Coronary artery (tissue), 2 donors: ENCODE measurements at places on chromosomes 1 and 21.

GRCh38 chr1:248758352-248758751, 2.8 kb upstream of the LYPD8 start:
- DNase-seq, result no peak

GRCh38 chr1:50262436-50262835, 153.7 kb downstream of the ELAVL4 start:
- no peak for DNase-seq

DNA sequence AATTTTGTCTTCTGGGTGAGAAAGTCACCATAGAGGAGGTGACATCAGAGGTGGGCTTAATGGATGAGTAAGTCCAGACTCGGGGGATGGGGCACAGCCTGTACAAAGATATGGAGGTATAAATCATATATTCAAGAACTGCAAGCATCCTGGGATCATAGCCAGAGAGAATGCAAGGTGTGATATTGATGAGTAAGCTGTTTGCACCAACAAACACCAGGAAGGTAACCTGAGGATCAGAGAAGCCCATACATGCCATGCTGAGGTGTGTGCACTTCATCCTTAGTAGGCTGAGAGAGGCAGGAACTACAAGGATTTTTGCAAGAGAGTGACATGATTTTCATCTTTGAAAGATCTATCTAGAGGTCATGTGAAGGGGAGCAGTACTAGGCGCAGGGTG, 306.4 kb downstream of the HHAT start:
- no peak for DNase-seq

GRCh38 chr1:67955591-67955990, 94.8 kb downstream of the DIRAS3 start:
- no peak for DNase-seq

DNA sequence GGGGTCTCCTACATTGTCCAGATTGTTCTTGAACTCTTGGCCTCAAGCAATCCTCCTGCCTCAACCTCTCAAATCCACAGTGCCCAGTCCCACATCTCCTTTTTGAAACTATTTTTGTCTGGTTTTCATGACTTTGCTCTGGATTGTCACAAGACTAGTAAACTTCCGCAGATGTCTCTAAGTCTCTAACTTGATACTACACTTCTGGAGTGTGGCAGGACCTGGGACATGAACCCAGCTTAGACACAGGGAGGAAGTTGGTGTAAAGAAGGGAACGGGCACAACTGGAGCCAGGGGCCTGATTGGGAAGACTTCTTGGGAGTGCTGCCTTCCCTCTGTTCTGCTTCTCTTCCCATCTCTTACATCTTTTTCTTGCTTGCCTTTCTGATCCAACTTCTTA, 16.2 kb upstream of the DISC1 start:
- no peak for DNase-seq

DNA sequence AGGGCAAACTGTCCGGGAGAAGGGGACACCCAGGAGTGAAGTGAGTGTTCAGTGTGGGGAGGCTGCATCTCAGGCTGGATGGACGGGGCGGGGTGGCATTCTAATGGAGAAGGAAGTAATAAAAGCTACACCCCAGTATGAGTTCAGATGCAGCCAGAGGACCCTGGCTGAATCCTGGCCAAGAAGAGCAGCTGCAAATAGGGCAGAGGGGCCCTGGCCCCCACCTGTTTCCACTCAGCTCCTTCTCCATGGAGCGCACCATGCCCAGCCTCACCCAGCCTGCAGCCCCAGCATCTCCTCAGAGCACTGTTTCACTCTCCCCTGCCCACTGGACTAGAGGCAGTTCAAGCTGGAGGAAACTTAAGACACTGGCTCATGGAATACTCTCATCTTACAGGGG, 46.4 kb downstream of the KCND3 start:
- no peak for DNase-seq

DNA sequence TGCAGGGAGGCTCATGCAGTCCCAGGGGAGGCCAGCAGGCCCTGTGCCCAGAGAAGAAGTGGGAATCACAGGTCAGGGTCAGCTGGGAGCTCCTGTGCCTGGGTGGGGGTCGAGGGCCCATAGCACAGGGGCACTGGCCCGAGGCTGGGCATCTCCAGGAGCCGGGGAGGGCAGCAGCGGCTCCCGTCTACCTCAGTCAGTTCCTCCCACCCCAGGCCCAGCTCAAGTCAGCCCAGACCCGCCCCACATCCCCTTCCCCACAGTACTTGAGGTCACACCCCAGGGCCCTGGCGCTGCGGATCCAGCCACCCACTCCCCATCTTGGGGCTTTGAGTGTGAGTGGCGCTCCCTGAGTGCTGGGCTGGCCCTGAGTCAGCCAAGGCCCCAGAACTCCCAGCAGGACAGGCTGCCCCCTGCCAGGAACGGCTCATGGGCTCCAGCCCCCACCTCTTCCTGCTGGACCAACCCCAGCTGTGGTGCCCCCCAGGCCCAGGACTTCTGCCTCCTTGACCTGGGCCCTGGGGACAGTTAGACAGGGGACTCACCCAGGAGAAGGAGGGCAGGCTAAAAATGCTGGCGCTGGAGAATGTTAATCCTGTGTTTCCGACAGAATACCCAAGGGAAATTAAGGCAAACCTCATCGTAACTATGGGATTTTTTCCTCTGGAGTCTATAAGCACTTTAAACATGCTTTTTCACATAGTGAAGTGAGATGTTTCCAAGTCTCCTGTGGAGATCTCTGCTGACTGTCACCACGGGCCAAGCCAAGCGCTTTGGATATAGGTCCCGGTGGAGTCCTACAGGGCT, 68.8 kb upstream of the COL6A1 start:
- DNase-seq, result no peak

- no peak for DNase-seq
Measured at GRCh38 chr1:83515578-83516154, 483.3 kb downstream of the TTLL7 start.

GRCh38 chr1:186195377-186195931, 179.6 kb downstream of the TPR start:
- DNase-seq, result no peak

DNA sequence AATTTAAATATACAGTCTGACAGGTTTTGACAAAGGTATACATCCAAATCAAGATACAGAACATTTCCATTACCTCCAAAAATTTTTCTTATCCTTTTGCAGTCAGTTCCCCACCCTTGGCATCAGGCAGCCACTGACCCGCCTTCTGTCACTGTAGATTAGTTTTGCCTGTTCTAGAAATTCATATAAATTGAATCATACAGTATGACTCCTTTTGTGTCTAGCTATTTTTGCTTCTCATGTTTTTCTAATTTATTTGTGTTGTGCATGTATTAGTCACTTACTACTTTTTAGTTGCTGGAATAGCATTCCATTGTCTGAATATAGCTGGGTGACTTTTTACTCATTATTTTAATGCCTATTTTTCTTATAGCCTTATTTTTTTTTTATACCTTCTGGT, 3.8 kb downstream of the UTP25 start:
- DNase-seq, result no peak

DNA sequence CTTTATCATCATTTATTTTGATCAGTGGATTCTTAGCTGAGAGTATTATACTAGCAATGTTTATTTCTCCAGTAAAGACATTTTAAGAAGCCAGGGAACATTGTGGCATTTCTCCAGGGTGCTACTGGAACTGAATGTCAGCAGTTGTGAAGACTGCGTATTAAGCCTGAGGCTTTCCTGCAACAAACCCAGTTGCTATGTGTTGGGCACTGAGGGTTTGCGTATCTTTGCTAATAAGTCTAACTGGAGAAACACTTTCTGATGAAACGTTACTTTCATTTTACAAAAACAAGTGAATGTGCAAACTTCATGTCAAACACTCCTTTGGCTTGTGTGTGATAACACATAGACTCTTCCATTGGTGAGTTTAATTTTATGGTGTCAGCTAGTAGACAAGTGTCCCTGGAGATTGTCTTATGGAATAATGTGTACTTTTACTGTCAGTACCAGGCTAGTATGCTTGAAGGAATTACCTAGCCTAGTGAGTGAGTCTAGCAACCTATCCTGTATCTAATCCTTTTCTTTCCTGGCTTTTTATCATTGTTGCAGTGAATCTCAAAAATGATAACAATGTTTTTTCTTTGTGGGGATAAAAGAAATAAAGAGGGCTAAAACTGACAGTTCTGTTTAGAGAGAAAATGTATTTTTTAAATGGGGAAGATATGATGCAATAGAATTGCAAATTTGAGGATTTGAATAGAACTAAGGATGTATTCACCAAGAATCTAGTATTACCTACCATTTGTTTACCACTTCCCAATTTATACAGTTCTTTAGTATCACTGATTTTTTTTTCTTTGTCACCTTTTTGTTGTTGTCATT, 70.1 kb downstream of the MTR start:
- no peak for DNase-seq

GRCh38 chr21:32750405-32750804, 21.1 kb downstream of the PAXBP1 start:
- no peak for DNase-seq

GRCh38 chr1:37761416-37762095, 3.4 kb downstream of the EPHA10 start:
- no peak for DNase-seq

DNA sequence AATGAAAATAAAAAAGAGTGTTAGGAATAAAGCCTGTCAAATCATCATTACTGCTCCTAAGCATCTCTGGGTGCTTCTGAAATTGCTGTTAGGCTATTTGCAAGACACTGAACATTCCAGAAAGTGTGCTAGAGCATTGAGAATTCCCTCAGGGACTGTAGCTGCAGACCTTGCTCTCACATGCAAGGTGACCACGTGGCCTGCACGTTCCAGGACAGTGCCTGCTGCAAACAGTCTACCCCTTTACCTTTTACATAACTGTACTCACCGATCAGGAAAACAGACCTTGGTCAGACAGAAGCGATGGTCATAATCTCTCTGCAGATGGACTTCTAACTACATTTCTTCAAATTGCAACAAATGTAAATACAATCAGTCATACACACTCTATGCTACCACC, 164.5 kb downstream of the PSMG1 start:
- no peak for DNase-seq

- DNase-seq, result no peak
Measured at GRCh38 chr1:46761740-46762139, 37.1 kb upstream of the CYP4B1 start.

- no peak for DNase-seq
Measured at GRCh38 chr1:22832414-22832786, 121.8 kb downstream of the EPHB2 start.

- DNase-seq, result no peak
Measured at GRCh38 chr1:39275836-39276507, 71.5 kb downstream of the MACF1 start.

GRCh38 chr1:52917156-52917555, 4.4 kb downstream of the ECHDC2 start:
- no peak for DNase-seq

DNA sequence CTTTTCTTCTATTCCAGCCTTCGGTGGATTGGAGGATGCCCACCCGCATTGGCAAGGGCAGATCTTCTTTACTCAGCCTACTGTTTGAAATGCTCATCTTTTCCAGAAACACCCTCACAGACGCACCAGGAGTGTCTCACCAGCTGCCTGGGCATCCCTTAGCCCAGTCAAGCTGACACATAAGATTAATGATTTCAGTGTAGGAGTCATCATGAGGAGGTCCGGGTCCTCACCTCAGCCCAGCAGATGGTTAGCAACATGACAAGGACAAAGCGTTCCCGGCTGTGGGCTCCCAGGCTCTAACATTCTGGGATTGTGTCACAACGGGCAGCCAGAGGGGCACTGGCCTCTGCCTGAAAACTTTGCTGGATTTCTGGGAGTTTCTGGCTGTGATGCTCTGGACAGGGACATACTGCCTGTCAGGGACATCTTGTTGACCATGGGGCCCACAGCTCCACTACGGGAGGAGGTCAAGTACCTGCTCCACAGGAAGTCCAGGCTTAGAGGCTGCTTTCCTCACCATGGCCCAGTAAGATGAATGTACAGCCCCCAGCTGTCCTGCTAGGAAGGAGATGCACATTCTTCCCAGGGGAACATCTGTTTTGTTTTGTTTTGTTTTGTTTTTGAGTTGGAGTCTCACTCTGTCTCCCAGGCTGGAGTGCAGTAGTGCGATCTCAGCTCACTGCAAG, 204.0 kb upstream of the COA6 start:
- DNase-seq, result peak; percentile 28

GRCh38 chr1:116847190-116847589, 62.5 kb upstream of the PTGFRN start:
- DNase-seq, result no peak

DNA sequence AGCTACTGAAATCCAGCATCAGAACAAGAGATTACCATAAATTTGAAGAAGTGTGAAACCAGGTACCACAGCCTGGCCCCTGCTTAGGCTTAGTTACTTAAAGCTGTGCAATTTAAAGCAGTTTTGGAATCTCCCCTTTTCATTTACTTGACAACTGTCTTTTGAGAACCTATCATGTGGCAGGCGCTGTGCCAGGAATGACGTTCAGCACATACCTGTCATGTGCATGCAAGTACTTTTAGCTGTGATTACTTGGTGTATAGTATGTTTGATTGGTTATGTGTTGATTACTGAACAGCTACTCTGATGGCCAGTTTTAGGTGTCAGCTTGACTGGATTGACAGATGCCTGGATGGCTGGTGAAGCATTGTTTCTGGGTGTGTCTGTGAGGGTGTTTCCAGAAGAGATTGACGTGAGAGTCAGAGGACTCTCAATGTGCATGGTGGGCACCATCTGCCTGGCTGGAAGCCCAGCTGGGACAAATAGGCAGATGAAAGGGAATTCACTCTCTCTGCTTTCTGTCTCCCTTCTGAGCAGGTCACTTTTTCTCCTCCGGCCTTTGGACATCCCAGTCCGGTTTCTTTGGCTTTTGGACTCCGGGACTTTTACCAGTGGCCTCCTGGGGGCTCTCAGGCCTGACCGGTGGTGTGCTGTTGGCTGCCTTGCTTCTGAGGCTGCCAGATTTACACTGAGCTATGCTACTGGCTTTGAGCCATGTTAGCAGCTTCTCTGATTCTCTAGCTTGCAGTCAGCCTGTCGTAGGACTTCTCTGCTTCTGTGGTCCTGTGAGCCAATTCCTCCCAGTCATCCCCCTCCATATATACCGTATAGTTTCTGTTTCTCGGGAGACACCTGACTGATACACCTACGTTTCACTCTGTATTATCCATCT, 178.0 kb downstream of the RYR2 start:
- DNase-seq, result no peak

- DNase-seq, result no peak
Measured at GRCh38 chr1:110265186-110265585, 55.1 kb downstream of the KCNC4 start.

GRCh38 chr1:115229016-115229415, 109.0 kb downstream of the NGF start:
- DNase-seq, result no peak

- no peak for DNase-seq
Measured at GRCh38 chr1:186849826-186850225, 21.1 kb downstream of the PLA2G4A start.

- DNase-seq, result peak; percentile 72
Measured at GRCh38 chr1:2224631-2225428, 3.3 kb upstream of the SKI start.

GRCh38 chr1:236868625-236869467, 73.8 kb downstream of the MTR start:
- DNase-seq, result no peak

- no peak for DNase-seq
Measured at GRCh38 chr1:24694380-24694843, 50.8 kb upstream of the CLIC4 start.

DNA sequence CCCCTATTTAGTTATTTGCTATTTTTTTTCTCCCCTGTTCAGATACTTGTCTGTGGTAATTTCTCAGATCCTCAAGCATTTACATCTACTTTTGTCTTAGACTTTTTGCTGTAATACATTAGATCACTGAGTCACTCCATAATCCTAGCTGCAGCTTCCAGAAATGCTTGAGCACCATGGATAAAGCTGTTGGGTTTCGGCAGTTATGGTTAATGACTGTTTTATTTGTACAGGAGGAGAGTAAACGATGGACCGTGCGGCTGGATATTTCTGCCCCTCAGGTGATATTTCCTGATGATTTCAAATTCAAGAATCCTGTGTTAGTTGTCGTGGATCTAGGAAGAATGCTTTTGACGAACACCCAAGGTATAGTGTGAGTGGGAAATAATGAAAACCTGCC, 42.9 kb downstream of the VPS13D start:
- DNase-seq, result no peak
